Activated CD8-positive, alpha-beta memory T cell treated with anti-CD3 and anti-CD28 coated beads, Interleukin-2, amount 10 ng/mL, durations not matched to agents 7 days and 5 days (primary cell): ENCODE measurements at places on chromosomes 11 and 22. TPM values are rescaled to one million over a fixed set of nuclear protein-coding genes. Genes with fewer than 3 reads are reported as not detected.

DNA sequence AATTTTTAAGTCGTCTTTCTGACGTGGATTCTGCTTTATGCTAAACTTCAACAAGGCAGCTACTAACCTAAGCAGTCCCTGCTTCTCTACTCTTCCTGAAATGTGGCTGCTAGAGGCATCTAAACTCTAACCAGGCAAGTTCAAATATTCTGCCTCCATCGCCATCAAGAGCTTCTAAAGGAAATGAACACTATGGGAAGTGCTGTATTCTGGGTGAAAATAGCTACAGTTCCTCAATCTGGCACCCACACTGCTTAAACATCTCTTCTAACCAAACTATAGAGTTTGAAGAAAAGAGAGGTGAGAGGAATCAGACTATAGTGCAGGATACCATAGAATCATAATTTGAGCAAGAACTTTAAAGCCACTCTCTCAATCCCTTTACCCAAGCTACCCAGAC lies 6.3 kb downstream of the NRIP3 start:
- no peak overlapping the region for H3K27ac ChIP-seq
- peaks cover 10% of the 10 kb centered on the region for H3K4me1 ChIP-seq
- no peak overlapping the region for H3K4me3 ChIP-seq
- DNase-seq: no peak
- H3K27me3 ChIP-seq: peaks cover 30% of the 10 kb centered on the region

GRCh38 chr22:21633481-21633880 lies 921 bp downstream of the CCDC116 start:
- peaks cover 22% of the 10 kb centered on the region for H3K4me1 ChIP-seq
- no peak for DNase-seq
- H3K36me3 ChIP-seq: peaks cover 2% of the 10 kb centered on the region
- no peak overlapping the region for H3K4me3 ChIP-seq
- no peak overlapping the region for H3K27ac ChIP-seq

DNA sequence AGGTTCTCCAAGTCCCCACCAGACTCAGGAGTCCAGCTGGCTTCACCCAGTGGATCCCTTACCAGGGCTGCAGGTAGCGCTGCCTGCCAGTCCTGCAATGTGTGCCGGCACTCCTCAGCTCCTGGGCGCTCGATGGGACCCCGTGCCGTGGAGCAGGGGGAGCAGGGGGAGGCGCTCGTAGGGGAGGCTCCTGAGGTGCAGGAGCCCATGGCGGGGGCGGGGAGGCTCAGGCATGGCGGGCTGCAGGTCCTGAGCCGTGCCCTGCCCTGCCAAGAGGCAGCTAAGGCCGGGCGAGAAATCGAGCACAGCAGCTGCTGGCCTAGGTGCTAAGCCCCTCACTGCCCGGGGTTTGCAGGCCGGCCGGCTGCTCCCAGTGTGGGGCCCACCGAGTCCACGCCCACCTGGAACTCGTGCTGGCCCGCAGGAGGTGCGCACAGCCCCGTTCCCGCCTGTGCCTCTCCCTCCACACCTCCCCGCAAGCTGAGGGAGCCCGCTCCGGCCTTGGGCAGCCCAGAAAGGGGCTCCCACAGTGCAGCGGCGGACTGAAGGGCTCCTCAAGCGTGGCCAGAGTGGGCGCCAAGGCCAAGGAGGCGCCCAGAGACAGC lies 792.9 kb upstream of the CCDC179 start:
- no peak for DNase-seq
- no peaks in the 10 kb centered on the region for H3K27me3 ChIP-seq
- no peak overlapping the region for H3K27ac ChIP-seq
- no peaks in the 10 kb centered on the region for H3K4me1 ChIP-seq
- no peaks in the 10 kb centered on the region for H3K36me3 ChIP-seq

DNA sequence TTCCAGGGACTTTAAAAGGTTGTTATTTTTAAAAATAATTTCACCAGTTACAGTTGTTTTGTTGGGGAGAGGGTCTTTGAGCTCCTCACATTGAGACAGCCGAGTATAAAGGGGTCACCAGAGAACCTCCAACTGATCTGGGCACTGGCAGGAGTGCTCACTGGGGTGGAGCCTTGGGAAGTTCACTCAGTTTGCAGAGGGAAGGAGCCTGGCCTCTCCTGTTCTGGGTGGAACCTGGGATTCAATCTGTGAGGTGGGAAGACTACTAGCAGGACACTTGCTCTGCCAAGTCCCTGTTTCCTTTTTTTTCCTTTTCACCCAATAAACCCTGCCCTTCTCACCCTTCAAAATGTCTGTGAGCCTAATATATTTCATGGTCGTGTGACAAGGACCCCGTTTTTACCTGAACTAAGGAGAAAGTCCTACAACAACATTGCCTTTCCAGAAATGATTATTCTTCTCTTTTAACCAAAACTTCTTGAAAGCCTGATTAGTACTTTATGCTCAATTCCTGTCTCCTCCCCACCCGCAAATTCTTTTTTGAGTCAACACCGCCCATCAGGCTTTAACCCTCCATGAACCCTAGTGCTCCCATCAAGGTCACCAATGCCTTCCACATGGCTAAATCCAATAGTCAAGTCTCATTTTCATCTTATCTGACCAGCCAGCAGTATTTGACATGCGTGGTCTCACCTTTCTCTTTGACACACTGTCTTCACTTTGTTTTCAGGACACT lies 22.0 kb upstream of the MSANTD2 start:
- no peak overlapping the region for H3K4me3 ChIP-seq
- H3K27ac ChIP-seq: no peak overlapping the region
- no peaks in the 10 kb centered on the region for H3K4me1 ChIP-seq
- DNase-seq: no peak
- H3K27me3 ChIP-seq: peaks cover 60% of the 10 kb centered on the region

DNA sequence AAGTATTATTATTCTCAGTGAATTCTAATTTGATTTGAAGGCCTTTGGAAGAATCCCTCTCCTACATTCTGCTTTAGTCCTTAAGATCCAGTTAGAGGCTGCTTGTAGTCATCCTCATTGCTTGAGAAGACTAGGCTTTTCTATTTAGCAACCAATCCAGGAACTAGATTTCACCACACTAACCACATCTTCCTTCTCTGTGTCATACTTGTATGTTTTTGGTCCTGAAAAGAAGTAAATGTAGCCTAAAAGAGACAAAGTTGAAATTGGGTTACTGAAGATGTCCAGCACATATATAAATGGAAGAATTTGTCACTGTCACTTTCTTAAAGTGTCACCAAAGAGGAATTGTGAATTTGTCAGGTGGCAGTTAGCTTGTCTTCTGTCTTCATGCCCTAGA lies 46.6 kb upstream of the MMP7 start:
- H3K4me3 ChIP-seq: no peak overlapping the region
- no peak overlapping the region for H3K27ac ChIP-seq
- peaks cover 24% of the 10 kb centered on the region for H3K4me1 ChIP-seq
- no peak for DNase-seq
- peaks cover under 1% of the 10 kb centered on the region for H3K27me3 ChIP-seq

DNA sequence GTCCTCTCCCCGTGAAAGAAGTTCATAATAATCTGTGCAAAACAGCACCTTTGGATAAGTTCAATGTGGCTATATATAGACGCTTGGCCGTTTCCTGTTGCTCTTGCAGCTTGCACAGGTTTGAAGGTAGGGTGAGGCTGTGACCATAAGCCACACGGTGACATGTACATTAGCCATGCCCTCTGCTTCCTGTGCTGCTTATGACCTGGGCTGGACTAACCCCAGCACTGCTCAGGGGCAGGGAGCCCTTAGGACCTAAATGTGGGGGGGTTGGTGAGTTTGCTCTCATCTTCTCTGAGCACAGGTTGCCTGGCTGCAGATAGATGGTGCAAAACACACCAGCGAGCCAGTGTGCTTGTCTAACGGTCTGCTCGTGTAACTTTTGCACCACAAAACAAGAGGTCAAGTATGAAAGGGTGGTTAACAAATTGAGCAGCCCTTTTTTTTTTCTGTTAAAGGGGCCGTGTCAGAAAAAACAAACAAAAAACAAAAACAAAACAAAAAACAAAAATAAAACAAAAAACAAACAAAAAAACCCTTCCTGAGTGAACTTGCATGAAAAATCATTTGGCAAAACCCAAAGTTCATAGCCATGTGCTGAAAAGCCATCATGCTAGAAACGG lies 37.3 kb downstream of the FLI1 start:
- peaks cover 98% of the 10 kb centered on the region for H3K4me1 ChIP-seq
- no peaks in the 10 kb centered on the region for H3K27me3 ChIP-seq
- H3K27ac ChIP-seq: peak overlapping the region; percentile 92
- peak overlapping the region; percentile 71 for H3K4me3 ChIP-seq

GRCh38 chr11:65609229-65609628 lies 4.8 kb downstream of the MAP3K11 start:
- peak overlapping the region; percentile 33 for H3K27ac ChIP-seq
- no peaks in the 10 kb centered on the region for H3K27me3 ChIP-seq
- H3K4me1 ChIP-seq: peaks cover 40% of the 10 kb centered on the region
- H3K36me3 ChIP-seq: peaks cover 21% of the 10 kb centered on the region
- no peak overlapping the region for H3K4me3 ChIP-seq

- no peaks in the 10 kb centered on the region for H3K27me3 ChIP-seq
- no peaks in the 10 kb centered on the region for H3K36me3 ChIP-seq
- no peaks in the 10 kb centered on the region for H3K4me1 ChIP-seq
- no peak overlapping the region for H3K4me3 ChIP-seq
- DNase-seq: no peak
- H3K27ac ChIP-seq: no peak overlapping the region
These were observed 29.7 kb downstream of the ALX4 start for GRCh38 chr11:44280257-44280656.

- H3K4me3 ChIP-seq: no peak overlapping the region
- H3K27ac ChIP-seq: no peak overlapping the region
- no peaks in the 10 kb centered on the region for H3K4me1 ChIP-seq
- no peaks in the 10 kb centered on the region for H3K36me3 ChIP-seq
- no peak for DNase-seq
These were observed 25.5 kb downstream of the SHISAL1 start for GRCh38 chr22:44287121-44287693.

- no peak overlapping the region for H3K27ac ChIP-seq
- no peak for DNase-seq
- no peaks in the 10 kb centered on the region for H3K27me3 ChIP-seq
- no peak overlapping the region for H3K4me3 ChIP-seq
These were observed 14.1 kb downstream of the CXCR5 start for GRCh38 chr11:118897721-118898310.

DNA sequence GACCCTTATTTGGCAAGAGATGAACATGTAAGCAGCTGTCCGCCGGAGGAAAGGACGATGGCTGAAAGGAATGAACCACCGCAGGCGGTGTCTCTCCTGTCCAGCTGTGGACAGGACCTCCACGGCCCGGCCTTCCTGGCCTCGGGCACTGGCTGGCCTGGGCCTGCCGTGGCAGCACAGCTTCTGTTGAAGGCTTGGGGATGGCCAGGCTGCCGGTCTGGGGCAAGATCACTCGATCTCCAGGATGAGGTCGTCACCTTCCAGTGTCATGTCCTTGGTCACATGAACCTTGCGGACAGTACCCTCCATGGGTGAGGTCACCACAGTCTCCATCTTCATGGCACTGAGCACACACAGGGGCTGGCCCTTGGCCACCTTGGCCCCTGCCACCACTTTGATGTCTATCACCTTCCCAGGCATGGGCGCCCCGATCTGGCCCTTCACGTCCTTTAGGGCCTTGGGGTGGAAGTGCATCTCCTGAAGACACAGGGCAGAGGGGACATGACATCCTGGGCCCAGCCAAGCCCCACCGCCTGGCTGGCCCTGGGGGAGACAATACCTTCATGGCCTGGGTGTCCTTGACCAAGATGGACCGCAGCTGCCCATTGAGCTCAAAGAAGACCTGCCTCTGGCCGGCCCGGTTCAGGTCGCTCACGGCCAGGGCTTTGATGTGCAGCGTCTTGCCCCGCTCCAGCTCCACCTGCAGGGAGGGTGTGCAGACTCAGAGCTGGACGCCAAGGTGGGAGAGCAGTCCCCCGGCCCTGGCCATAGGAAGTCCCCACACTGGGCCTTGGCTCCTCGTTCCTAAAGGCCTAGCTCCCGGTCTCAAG lies 5.6 kb downstream of the RCE1 start:
- peaks cover 24% of the 10 kb centered on the region for H3K4me1 ChIP-seq
- H3K4me3 ChIP-seq: no peak overlapping the region
- H3K27ac ChIP-seq: no peak overlapping the region
- no peaks in the 10 kb centered on the region for H3K27me3 ChIP-seq

DNA sequence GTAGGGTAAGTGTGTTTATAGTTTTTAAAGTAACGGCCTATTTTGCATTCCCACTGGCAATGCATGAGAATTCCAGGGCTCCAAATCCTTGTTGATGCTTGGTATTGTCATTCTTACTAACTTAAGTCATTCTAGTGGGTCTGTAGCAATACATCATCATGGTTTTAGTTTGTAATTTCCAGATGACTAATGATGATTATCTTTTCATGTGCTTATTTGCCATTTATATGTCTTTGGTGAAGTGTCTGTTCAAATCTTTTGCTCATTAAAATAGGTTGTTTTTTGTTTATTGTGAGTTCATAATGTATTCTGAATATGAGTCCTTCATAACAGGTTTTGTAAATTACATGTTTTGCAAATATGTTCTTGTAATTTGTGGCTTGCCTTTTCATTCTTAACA lies 31.2 kb downstream of the MTMR3 start:
- H3K36me3 ChIP-seq: no peaks in the 10 kb centered on the region
- H3K27me3 ChIP-seq: no peaks in the 10 kb centered on the region
- no peak for DNase-seq
- peaks cover 9% of the 10 kb centered on the region for H3K4me1 ChIP-seq

- no peak overlapping the region for H3K4me3 ChIP-seq
- H3K27me3 ChIP-seq: peaks cover 8% of the 10 kb centered on the region
- H3K4me1 ChIP-seq: peaks cover 18% of the 10 kb centered on the region
These were observed 53.7 kb downstream of the DSCAML1 start for GRCh38 chr11:117743121-117743815.

GRCh38 chr22:19168088-19168890 lies 10.2 kb downstream of the SLC25A1 start:
- H3K36me3 ChIP-seq: no peaks in the 10 kb centered on the region
- H3K27ac ChIP-seq: no peak overlapping the region
- peaks cover 48% of the 10 kb centered on the region for H3K27me3 ChIP-seq

DNA sequence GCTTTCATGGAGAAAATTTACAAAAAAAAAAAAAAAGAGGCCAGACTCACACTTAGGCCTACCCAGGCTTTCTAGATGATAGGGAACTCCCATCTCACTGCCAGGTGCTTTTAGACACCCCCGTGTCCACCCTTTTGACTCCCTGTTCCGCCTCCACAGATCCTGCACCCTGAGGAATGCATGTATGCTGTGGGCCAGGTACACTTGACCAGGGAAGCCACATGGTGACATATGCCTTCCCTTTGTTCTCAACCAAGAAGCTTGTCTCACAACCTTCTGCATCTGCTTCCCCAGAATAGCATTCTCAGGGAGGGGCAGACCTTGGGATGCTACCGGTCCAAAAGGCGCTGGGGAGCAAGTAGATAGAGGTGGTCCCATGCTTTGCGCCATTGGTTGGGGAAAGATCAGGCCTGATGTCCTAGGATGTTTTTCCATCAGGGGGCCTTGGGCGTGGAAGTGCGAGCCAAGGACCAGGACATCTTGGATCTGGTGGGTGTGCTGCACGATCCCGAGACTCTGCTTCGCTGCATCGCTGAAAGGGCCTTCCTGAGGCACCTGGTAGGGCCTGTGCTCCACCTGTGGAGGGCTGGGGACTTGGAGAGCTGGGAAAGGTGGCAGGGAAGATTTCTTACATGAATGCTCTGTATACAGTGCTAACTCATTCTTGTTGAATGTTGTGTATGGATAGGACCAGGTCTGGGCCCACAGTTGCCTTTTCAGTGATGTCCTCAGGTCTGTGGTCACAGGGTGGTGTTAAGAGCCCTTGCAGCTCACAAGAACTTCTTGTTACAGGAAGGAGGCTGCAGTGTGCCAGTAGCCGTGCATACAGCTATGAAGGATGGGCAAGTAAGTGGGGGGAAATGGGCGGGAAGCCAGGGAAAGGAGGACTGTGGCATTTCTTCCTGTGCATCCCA lies 7.5 kb downstream of the HMBS start:
- peaks cover 2% of the 10 kb centered on the region for H3K27me3 ChIP-seq
- peaks cover 47% of the 10 kb centered on the region for H3K4me1 ChIP-seq
- peaks cover 39% of the 10 kb centered on the region for H3K36me3 ChIP-seq
- H3K27ac ChIP-seq: peak overlapping the region; percentile 66
- peak overlapping the region; percentile 93 for H3K4me3 ChIP-seq

Gene LIPT2
- 0.82 TPM for total RNA-seq

Gene PNPLA3
- total RNA-seq: not detected

Gene CDC42BPG
- 0.50 TPM for total RNA-seq

Gene BRSK2
- 0.40 TPM for total RNA-seq

Gene OR4A16
- not detected for total RNA-seq
